HAP-1 (cell line): ENCODE measurements at places on chromosomes 3 and 15.

- DNase-seq = no peak
These were observed 152.0 kb upstream of the PEX5L start for GRCh38 chr3:180188512-180189309.

DNA sequence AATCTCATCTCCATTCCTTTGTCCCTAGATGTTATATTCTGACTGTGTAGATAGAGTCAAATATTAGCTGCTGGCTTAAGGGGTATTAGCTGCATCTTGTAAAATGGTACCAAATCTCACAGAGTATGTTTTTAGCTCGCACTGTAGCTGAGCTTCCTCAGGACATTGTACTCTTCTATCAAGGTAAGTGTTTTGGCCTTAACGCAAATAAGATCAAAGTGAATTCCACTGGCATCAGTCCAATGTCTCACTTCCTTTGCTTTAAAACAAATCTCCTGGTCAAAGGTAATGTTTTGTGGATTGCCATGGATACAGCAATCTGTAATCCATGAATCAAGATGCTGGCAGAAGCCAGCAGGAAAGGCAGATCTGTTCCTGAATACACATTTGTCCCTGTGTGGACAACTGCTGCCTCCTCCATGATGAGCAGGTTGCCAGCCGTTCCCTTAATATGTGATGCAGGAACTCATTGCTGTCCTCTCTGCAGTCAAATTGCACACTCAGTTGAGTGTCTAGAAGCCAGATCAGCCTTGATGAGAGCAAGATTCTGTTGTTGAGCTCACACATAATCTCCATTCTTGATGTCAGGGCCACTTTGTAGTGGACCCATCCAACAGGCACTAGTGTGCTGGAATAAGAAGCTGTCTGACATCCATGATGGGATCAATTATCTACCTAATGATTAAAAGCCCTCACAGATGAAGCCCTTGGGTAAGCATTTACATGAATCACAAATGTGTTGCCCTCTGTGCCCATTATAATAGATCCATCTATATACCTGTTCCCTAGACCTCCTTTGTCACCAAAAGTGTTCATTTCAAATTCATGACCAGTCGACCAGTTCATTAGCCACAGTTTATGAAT, 96.6 kb upstream of the AGTR1 start:
- DNase-seq = no peak

GRCh38 chr15:98416222-98416855, 232.0 kb upstream of the IGF1R start:
- DNase-seq = no peak

DNA sequence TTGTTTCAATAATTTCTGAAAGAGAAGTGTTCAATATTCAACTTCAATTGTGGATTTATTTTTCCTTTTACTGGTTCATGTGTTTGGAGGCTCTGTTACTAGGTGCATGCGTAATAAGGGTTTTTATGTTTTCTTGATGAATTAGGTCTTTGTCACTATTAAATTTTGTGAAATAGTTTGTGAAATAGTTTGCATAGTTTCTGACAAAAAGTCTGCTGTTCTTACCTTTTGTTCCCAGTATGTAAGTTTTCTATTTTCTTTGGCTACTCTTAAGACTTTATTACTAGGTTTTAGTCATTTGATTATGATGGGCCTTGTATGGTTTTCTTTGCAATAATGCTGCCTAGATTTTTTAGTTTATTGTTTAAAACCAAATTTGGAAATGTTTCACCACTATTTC, 38.0 kb downstream of the MEF2A start:
- no peak for DNase-seq

GRCh38 chr3:160960568-160960967, 144.6 kb downstream of the B3GALNT1 start:
- DNase-seq = no peak

DNA sequence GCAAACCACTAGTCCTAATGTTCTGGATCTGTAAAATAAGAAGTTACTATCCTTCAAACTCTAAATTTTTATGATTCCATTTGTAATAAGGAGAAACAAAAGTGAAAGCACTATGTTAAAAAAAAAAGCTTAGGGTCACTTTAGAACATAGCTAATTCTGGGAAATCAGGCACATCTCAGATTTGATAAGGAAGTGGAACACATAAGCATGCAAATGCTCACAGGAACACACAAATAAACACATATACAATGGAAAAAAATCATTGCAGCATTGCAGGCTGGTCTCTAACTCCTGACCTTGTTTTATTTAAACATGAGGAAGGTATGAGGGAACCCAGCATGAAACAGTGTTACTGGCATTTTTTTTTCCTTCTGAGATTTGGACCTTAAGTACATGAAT, 63.2 kb upstream of the TNFSF10 start:
- DNase-seq = no peak

GRCh38 chr15:29270169-29270955, 740 bp upstream of the NSMCE3 start:
- no peak for DNase-seq

GRCh38 chr3:126381966-126382365, 12.7 kb upstream of the CFAP100 start:
- no peak for DNase-seq

DNA sequence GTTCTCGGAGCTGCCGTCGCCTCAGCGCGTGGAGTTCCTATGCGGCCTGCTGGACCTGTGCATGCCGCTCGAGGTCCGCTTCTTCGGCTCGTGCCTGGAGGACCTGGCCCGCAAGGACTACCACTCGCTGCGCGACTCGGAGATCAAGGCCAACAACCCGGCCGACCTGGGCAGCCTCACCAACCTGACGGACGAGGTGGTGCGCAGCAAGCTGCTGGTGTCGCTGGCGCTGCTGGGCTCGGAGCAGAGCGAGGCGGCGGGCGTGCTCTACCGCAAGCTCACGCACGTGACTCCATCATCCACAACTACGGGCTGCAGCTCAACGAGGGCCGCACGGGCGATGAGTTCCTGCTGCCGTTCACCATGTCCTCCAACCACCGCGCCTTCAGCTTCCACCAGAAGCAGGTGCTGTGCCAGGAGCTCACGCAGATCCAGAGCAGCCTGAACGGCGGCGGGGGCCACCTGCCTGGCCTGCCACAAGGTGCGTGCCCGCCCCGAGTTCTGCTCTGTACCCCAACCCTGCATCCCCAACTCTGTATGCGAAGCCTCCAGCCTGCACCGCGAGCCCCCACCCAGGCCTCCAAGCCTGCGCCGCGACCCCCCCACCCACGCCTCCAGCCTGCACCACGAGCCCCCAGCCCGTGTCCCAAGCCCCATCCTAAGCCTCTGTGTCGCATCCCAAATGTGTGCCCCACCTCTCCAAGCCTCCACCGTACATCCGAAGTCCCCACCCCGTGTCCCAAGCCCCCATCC, 178.2 kb downstream of the OR4M2 start:
- DNase-seq = no peak

- no peak for DNase-seq
These were observed 439.6 kb downstream of the PLOD2 start for GRCh38 chr3:145721273-145721805.

DNA sequence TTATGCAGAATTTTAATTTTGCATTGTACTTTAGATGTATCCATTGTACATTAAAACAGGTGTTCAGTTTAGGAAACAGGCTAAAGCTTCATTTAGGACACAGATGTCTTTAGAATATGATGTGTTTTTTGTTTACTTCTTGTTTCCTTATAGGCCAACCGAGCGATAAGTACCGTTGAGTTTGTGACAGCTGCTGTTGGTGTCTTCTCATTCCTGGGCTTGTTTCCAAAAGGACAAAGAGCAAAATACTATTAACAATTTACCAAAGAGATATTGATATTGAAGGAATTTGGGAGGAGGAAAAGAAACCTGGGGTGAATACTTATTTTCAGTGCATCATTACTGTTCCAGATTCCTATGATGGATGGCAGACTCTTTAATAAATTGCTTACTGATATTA, 29.4 kb downstream of the PLAAT1 start:
- no peak for DNase-seq

DNA sequence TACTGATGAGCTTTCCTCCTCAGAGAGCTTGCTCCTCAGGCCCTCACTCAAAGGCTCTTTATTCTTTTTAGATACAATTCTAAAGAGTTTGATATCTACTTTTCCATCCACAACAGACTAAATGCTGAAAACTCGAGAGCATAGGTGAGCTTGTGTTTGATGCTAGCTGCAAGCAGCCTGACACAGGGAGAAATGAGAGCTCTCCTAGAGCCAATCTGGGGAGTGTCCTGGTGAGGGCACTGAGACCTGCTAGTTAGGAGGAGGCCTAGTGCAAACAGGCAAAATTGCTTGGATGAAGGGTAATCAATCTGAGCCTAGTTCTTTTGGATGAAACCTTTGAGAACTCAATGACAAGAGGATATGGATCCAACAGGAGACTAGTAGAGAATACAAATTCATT, 300.8 kb downstream of the ZBTB20 start:
- no peak for DNase-seq

DNA sequence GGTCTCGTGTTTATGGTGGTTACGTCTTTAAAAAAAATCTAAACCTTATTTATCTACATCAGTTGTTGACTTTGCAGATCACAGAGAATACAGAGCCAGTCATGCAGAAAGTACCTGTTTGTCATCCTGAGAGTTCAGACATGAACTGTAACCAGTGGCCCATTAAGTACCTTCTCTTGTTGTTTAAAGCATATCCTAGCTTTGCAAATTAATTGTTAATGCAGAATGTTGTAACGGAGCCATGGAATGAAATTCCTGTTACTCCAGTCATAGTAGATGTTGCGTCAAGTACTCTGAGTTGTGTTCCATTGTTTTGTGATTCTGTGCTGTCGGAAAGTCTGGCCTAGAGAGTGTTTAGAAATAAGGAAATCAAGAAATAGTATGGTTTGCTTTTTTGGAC, 205.2 kb downstream of the RBMS3 start:
- DNase-seq = no peak

- DNase-seq = no peak
These were observed 104.3 kb upstream of the FRMD4B start for GRCh38 chr3:69490235-69490634.

GRCh38 chr15:62833646-62834045, 208.9 kb upstream of the TPM1 start:
- no peak for DNase-seq

DNA sequence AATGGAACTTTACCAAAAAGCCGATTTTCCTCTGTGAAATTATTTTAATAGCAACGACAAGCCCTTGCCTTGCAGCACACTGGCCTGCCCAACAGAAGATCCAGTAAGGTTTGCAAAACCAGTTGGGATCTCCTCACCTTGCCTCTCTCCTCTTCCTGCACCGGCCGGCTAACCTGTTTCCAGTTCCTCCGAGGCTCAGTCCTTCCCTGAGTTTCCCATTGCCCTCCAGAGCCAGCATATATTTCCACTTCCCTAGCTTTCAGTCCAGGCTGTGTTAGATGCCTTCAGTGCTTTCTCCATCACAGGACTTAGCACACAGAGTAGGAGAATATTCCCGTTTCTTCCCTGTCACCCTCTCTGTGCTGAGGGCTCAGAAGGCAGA, 60.3 kb downstream of the NOX5 start:
- peak; percentile 57 for DNase-seq

DNA sequence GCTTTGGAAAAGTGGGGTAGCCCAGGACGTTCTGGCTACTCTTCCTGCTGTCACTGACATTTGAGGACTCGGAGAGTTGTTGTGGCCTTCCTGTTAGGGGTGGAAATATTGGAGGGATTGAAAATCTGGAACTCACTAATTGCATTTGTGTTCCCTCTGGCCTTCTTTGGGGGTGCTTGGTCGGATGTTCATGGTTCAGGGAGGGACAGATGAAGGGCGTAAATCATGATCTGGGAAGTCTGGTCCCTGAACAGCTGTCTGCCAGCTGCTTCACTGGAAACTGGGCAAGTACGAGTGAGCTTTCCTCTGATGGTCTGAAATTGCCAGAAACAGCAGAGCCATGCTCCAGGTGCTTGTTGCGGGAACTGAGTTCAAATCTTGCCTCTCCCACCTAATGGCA, 327.8 kb upstream of the C2CD4B start:
- DNase-seq = no peak

- DNase-seq = no peak
These were observed 20.2 kb downstream of the GBE1 start for GRCh38 chr3:81741216-81741615.

DNA sequence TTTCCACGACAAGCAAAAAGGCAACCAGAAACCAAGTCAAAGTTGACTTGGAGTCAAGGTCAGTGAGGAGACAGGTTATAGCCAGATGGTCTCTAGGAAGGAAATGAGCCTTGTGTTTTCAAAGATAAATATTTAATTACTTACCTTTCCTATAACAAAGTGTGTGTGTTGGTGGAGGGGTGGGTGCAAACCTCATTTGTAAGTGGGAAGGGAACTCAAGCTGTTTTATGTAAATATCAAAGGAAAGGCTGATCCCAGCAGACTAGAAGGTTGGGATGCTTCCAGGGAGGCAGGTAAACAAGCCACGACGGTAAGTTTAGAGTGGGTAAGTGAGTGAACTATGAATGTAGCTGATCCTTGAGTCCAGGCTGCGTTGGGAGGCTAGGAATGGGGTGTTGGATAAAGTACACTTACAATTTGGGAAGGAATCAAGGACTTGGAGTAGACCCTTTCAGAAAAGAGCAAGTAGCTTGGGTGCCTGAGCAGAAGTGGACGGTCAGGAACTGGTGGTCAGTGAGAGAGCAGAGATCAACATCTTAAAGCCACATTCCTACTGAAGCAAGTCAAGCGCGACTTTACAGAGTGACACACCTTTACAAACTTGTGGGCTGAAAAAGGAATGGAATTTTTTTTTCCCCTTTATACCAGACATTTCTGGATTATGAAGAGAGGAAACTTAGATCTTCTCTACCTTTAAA, 82.0 kb upstream of the TBL1XR1 start:
- DNase-seq = no peak

DNA sequence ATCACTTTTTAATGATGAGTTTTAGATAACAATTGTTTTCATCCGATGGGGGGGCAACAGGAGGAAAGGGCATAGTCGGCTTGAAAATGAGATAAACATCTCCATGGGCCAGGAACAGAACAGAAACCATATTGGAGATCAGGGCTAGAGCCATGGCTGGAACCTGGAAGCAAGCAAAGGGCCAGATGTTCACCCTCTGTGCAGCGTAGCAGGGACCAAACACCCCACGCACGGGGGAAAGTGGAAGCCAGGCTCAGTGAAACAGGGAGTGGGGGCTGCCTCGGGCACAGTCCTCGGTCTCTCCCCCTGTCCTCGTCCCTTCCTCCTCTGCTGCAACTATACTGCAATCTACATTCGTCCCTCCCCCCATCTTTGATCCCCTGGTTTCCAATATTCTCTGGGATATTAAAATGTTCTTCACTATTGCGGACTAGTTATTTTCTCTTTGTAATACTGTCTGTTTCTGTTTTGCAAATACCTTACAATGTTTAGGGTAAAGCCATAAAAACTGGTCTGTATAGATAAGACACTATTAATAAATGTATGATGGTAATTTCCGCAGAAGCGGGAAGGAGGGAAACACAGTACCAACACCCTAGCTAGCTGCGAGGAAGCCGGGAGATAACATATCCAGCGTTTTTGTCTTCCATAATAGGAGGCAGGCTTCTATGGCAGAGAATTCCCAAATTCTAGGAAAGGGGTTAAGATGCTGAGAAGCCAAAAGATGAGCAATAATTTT, 121.5 kb downstream of the XXYLT1 start:
- no peak for DNase-seq
